ENCODE measurements at places on chromosomes 16 and 17.

DNA sequence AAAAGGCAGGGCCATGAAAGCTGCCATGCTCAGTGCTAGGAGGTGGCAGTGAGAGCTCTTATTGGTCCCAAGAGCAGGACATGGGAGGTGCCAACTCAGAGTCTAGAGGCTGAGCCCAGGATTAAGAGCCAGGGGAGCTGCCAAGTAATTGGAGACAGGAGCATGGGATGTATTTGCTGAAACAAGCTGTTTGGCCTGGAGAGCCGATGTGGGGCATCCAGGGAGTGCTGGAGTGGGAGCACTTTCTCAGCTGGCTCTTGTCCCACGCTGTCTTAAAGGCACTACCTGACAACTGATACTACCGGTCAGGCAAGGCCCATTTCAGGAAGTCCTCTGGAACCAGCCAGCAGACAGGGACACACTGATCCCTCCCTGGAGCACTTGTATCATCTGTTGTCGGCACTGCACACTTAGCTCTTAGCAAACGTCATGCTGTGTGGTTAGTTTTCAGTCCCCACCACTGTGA, 19.3 kb downstream of the ANKFN1 start:
- DNase-seq: peak; percentile 4

DNA sequence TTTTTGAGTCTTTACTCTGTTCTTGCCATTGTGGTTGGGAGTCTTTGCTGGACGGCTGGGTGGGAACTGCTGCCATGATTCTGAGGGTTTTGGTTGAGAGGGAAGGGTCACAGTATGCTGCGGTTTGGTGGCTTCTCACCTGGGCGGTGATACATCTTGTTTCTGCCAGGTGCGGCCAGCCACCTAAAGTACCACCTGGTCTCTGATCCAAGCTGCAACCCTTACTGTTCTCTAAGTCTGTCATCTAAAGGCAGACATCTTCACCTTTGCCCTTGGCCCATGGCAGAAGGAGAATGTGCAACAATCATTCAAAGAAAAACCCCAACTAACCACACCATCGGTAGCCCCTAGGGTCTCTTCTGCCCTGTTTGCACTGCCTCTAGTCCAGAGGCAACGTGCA, 19.6 kb upstream of the MPO start:
- DNase-seq: no peak

DNA sequence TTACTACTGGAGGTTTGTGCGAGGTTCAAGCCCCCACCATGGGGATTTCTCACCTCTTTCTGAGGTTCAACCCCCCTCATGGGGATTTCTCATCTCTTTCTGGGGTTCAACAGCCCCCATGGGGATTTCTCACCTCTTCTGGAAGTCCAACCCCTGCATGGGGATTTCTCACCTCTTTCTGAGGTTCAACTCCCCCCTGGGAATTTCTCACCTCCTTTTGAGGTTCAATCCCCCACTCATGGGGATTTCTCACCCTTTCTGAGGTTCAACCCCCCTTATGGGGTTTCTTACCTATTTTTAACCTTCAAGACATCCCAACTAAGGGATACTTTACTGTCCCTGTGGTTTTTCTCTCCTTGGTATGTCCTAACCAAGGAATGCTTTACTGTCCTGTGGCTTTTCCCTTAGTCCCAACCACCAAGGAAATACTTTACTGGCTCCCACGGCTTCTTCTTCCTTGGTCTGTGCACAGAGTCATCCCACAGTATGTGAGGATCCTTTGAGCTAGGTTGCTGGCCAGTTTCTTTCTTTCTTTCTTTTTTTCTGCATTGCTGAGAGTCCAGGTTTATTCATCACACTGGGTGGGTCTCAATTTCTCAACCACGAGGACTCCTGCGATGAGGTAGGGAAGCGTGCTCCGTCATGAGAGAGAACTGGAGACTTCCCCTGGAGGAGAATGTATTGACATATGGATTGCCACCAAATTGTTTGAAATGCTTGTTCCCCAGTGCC, 2140.2 kb downstream of the TP53TG3F start:
- no peak for DNase-seq

GRCh38 chr16:15055141-15056053, 477 bp downstream of the NTAN1 start:
- DNase-seq: peak; percentile 64

DNA sequence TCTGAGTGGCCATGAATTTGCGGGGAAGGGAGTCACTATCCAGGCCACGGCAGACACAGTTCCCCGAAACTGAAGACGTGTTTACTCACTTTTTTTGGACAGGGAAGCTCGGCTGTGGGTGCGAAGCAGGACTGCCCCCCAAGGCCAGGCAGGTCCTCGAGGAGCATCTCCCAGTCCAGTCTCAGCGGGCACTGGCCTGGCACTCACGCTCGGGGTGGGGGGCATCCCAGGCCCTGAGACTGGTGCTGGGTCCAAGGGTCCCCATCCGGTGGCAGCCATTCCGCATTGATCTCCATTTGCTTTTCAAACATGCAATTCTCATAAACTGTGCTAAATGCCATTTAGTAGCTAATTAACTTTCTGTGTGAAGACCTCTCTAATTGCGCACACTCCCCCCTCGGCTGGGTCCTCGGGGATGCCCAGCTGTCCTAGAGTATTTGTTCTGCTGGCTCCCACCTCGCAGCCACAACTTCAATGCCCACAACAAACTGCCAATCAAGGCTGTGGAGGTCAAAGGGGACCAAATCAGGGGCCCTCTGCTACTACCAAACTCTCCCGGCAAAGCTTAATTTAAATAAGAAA, 50.2 kb downstream of the TBC1D16 start:
- no peak for DNase-seq

DNA sequence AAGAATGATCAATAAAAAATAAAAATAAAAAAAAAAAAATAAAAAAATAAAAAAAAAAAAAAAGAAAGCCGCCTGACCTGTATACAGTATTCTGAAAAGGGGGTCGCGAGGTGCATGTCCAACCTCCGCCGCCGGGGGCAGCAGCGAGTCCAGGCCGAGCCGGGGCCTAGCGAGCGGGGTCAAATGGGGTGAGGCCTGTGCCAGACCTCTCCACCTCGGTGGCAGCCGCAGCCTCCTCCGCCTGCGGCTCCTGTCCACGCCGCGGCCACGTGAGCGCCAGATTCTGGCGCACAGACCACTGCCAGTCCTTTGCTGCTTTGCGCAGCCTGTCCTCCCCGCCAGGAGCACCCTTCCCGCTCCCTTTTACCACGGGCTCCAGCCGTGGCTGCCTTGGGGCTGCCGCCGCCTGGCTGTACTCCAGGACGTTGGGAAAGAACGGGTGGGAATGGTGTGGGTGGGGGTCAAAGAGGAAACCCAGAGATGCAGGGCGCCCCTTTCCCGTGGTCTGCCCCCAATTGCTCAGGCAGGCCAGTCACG, 2.4 kb upstream of the BCKDK start:
- DNase-seq: no peak

DNA sequence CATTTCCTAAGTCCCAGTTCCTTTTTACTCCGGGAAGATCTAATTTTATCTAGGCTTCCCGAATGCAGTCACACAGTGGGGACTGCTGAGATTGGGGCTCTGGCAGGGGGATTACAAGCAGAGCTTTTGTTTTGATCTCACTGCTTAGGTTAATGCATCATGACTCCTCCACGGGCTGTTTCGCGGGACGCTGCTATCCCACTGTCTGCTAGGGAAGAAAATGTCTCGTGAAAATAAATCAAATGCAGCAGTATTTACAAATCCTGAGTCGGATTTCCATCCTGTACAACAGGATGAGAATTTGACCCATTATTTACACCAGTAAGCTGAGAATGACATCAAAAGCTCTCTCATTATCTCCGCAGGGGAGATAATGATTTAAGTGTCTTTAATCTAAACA, 83.8 kb downstream of the CDH11 start:
- DNase-seq: no peak

GRCh38 chr17:75877752-75878173, 618 bp downstream of the TRIM47 start:
- DNase-seq: no peak

- no peak for DNase-seq
These were observed 44.9 kb downstream of the VAC14 start for GRCh38 chr16:70756071-70756470.

GRCh38 chr17:16937431-16937830, 34.5 kb downstream of the TNFRSF13B start:
- no peak for DNase-seq

DNA sequence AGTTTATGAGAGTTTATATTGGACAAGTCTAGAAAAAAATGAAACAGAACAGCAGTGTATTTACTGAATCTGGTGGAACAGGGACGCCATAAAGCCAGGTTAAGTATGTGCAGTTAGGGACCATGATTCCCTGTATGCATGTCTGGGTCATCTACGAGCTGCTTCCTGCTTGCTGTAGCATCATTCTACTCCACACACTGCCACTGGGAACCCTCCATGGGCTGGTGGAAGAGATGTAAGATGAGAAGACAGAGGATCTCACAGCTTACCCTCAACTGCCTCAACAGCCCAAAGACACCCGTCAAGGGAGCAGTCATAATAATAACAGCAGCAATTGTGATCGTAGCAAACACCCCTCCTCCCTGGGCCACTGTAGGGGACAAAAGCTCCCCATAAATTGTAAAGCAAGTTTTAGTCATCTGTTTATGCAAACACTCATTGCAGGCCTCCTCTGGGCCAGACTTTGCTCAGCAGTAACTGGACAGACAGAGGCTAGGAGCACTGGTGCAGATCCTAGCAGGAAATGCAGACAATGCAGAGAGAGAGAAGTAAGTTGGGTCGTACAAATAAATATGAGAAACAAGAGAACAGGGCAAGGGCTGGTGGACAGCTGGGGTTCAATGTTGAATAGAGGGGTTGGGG, 188.0 kb downstream of the SOX9 start:
- no peak for DNase-seq

DNA sequence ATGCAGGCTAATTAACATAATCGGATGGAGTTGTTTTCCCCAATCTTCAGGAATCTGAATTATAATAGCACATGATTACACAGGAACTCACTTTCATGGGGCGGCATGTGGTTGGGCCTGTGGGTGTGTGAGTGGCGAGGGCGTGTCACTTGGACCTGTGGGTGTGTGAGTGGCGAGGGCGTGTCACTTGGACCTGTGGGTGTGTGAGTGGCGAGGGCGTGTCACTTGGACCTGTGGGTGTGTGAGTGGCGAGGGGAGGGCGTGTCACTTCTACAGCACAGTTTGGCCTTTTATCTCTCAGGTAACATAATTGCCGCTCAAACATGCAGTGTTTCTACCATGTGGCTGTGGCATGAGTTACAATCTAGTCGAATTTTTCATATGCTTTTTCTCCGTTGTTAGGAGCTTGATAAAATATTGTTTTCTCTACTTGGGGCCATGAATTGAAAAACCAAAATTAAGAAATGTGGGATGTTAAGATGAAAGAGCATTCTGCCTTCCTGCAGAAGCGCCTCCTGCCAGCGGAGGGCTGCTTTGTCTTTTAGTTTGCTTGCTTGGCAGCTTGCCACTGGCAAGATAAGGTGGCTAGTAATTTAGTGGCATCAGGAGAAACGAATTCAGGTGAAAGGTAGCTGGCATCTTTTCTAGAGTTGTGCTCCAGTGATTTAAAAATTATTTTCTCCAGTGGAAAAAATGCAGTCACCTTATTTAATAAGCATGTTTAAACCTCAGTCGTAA, 36.2 kb downstream of the USP10 start:
- no peak for DNase-seq

DNA sequence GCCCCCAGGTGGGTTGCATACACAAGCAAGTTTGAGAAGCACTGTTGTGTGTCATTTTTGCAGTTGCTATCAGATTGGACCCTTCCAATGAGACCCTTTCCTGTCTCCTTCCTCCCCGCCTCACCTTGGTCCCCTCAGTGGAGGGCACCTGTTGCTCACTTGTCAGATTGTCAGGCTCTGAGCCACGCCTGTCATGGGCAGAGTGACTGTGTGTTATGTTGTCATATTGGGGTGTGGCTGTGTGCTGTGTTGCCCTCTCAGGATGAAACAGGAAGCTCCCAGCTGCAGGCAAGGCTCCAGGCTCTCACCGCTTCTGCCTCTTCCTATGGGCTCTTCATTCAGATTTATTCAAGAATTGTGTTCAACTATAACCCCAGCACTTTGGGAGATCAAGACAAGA, 302.9 kb downstream of the CPPED1 start:
- no peak for DNase-seq

GRCh38 chr17:48137656-48138055, 30.1 kb downstream of the SNX11 start:
- DNase-seq: no peak

GRCh38 chr17:33560165-33560564, 267.1 kb upstream of the ASIC2 start:
- no peak for DNase-seq

All from anterior cingulate cortex (tissue), 58 donors.